ENCODE measurements at places on chromosomes 5 and 9.

DNA sequence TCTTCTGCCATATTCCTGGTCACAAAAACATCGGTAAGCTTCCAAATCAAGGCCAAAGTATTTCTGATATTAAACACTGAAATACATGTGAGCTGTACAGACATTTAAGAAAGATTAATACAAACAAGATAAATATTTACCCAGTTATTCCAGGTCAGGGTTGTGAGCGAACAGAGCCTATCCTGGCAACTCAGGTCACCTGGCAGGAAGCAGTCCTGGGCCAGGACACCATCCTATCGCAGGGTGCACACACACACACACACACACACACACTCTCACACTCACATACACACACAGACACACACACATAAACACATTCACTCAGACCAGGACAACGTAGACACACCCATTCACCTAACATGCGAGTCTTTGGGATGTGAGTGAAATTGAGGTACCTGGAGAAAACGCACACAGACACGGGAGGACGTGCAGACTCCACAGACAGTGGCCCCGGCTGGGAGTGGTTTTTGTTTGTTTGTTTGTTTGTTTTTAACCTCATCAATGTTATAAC is 82.4 kb upstream of the CACNA1B start:
- no peak for DNase-seq

DNA sequence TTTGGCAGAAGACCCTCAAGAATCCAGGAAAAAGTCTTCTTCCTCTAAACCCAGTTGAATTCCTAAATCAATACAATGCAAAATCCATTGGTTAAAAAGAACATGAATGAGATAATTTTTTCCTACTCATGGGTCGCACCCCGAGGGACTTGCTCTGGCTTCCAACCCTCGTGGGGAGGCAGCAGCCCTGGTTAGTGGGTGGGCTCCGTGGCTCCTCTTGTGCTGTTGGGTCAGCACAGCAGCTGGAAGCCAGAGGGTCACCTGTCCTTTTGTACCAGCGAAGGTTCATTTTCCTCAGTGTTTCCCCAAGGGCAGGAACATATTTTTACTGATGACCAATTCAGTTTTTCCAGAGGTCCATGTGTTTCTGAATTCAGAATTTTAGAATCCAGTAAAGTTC is 120.6 kb upstream of the S1PR3 start:
- DNase-seq = no peak

GRCh38 chr5:126544087-126544740 is 50.8 kb downstream of the ALDH7A1 start:
- DNase-seq = peak; percentile 3

- DNase-seq = no peak
Measured at GRCh38 chr5:10984021-10984715, 223.1 kb upstream of the DAP start.

GRCh38 chr9:130058887-130059286 is 5.2 kb downstream of the GPR107 start:
- no peak for DNase-seq

DNA sequence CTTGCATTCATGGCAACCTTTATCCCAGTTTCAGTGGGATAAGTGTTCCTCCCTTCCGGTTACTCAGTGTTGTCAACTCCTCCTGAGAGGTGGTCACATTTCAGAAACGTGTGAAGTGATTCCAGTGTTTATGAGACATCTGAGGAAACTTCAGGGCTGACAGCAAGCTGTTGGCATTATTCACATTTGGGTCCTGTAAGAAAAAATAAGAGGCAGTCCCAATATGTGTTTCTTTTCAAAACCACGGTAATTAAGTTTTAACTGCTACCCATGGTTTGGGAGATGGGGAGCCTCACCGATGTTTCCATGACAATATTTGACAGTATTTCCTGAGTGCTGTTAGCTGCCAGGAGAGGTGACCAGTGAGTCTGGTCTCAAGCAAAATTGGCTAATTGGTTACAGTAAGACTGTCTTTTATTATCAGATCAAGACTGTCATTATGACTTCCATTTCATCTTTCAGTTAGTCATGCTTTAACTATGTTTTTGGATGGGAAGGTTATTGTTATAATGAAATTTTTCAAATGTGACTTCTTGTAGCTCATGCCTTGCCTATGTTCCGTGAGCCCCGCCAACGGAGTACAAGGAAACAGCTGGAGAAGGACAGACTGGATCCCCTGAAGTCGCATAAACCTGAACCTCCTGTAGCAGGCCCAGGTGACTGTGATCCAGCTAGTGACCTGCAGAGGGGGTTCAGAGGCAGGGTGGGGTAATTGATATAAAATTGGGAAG is 115.3 kb downstream of the GDNF start:
- DNase-seq = no peak

DNA sequence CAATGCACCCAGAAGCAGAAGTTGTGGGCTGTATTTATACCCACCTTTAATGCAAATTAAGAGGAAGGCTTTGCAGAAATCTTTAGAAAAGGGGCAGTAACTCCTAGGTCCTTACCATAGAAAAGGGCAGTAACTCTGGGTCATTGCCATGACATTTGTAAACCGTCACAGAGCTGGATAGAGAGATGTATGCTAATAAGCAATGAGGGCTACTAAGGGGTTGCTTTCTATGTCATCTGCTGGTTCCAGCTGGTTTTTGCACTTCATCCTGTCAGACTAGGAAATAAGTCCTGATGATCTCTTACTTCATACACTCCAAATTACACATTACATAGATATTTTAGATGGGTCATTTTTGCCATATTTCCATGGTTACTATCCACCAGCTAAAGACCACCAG is 299.1 kb upstream of the TYRP1 start:
- no peak for DNase-seq

GRCh38 chr5:142857405-142857804 is 87.2 kb downstream of the ARHGAP26 start:
- no peak for DNase-seq

DNA sequence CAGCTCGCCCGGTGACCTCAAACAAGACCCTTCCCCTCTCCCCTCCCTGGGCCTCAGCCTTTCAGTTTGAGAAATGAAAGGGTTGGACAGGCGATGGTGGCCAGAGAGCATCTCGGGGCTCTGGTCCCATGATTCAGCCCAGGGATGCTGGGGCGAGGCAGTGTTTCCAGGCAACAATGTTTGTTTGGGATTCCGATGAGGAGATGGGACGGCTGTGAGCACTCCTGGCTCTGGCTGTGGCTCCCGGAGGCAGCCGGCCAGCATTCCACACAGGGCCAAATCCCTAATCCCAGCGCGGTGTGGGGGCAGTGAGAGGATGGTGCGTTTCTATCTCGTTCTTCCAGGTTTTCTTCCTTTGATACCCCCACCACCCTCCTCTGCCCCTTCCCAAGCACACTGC is 66.0 kb downstream of the HMCN2 start:
- no peak for DNase-seq

DNA sequence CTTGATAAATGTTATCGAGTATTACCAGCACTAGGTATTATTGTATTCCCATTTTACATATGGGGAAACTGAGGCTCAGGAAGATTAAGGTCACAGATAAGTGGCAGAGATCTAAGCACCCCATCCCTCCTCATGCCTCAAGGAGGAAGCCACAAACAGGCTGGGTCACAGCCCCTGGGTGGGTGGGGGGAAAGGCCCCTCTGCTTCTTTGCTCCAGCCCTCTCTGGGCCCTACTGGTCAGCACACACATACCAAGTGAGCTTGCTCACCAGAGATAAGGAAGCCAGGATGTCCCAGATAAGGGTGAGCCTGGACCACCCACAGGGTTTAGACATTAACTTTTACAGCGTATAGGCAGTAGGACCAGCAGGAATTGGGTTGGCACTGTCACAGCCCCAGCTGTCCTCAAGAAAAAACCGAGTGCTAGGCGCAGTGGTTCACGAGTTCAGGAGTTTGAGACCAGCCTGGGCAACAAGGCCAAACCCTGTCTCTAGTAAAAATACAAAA is 45.3 kb downstream of the STK10 start:
- no peak for DNase-seq

- DNase-seq = no peak
Measured at GRCh38 chr9:108780942-108781734, 74.6 kb downstream of the ACTL7B start.

DNA sequence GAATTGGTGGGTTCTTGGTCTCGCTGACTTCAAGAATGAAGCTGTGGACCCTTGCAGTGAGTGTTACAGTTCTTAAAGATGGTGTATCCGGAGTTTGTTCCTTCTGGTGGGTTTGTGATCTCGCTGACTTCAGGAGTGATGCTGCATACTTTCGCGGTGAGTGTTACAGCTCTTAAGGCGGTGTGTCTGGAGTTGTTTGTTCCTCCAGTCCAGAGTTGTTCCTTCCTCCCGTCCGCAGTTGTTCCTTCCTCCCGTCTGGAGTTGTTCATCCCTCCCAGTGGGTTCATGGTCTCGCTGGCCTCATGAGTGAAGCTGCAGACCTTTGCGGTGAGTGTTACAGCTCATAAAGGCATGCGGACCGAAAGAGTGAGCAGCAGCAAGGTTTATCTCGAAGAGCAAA is 159.6 kb upstream of the ADAMTSL1 start:
- DNase-seq = no peak

DNA sequence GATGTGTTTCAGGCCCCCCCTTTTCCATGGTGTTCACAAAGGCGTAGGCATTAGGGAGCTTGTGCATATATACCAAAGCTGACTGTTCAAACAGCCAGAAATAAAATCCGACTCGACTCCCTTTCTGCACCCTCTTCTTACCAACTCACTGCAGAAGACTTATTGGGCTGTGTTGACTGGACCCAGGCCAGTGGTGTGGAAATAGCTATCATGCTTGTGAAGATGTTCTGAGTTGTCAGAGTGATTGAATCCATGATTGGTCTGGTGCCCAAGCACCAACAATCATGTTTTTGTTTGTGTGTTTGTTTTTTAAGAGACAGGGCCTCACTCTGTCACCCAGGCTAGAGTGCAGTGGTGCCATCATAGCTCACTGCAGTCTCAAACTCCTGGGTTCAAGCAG is 21.6 kb downstream of the TJP2 start:
- DNase-seq = no peak

- no peak for DNase-seq
Measured at GRCh38 chr9:12516031-12516430, 177.2 kb upstream of the TYRP1 start.

DNA sequence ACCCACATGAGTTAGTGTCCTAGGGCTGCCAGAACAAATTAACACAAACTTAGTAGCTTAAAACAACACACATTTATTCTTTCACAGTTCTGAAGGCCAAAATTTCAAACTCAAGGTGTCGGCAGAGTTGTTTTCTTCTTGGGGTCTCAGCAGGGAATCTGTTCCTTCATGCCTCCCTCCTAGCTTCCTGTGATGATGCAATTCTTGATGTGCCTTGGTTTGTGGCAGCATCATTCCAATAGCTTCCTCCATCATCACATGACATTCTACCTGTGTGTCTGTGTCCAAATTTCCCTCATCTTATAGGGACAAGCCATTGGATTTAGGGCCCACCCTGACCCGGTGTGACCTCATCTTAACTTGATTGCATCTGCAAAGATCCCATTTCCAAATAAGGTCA is 12.2 kb upstream of the SLC25A48 start:
- no peak for DNase-seq

DNA sequence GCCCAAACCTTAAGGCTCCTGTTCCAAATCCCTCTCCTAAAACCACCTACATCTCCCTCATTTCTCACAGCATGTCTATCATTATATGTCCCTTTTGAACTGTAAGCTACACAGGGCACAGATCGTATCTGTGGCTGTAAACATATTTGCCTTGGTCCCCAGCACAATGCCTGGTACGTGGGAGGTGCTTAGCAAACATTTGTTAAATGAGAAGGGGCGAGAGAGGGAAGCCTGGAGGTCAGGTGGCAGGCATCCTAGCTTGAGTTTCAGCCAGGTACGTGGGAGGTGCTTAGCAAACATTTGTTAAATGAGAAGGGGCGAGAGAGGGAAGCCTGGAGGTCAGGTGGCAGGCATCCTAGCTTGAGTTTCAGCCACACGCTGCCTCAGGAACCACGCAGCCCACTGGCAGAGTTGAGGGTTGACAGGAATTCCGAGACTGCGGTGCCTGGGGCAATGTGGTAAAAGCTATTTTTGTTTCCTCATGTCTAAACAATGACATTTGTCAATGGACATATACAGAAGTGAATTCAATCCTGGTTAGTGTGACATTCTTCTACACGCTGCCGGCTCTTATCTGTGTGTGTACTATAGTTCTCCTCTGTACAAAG is 113.6 kb downstream of the EFNA5 start:
- DNase-seq = no peak

DNA sequence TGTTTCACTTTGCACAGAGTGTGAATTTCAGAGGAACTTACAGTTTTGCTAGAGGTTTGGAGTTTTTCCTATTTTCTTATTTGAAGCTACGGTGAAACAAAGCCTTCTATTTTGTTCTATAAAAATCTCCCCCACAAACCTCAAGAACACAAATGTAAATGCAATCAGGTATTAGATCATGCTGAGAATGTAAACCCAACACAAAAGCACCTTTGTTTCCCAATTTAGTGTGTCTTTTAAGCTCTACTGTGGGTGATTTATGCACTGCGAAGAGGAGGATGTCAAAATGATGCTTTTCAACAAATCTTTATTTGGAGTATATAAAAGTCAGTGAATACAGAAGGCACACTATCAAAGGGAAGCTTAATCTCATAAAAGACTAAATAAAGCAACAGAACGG is 4.3 kb upstream of the DRD1 start:
- DNase-seq = no peak

- no peak for DNase-seq
Measured at GRCh38 chr5:122262103-122262502, 49.9 kb upstream of the SNCAIP start.

DNA sequence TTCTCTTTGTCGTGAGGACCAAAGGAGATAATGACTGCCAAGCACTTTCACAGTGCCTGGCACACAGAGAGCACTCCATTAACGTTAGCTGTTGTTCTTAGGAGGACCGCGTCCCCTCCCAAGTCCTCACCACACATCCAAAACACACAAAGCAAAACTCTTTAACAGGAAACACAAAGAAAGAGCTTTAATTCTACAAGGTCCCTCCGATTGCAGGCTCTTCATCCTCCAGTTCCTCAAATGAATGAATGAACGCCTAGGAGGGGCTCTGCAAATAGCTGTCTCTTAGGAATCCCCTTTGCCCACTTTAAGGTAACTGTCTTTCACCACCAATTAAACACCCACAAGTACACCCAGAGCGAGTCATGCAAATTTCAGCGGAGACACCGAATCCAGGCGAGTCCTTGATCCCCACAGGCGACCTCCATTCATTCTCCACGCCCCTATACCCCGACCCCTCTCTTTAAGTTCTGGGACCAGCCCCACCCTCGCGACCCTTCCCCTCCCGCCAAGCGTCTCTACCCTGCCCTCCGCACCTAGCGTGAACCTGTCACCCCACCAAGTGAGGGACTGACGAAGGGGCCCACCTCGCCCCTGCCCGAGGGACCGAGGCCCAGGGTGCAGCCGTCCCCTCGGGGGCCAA is 644 bp downstream of the TSC1 start:
- DNase-seq = no peak

GRCh38 chr5:5700549-5700948 is 278.1 kb downstream of the ICE1 start:
- no peak for DNase-seq

All from stimulated activated CD4-positive, alpha-beta T cell treated with anti-CD3 and anti-CD28 coated beads, Interleukin-1b, Interleukin-23, amount 100 ng/mL, for 4 hours (primary cell).